Cerebellar cortex (tissue), 1 donor: ENCODE measurements at places on chromosomes 2 and 18.

DNA sequence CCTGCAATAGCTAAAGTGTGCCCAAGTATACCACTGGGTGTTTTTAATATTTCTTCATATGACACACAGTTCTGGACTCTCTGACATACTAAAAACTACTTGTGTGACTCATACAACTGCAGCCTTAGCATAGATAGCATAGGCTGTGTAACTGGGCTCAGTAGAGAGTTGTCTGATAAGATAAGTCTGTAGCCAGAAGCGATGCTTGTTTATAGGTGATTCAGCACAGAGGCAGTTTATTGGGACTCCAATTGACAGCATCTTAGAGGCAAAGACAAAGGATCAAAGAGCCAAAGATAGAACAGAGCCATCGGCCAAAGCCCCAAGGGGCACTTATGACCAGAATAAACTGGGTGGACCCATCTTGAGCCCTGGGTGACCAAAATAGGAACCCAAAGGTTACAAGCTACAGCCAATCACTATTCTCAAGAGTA is 42.3 kb downstream of the AAK1 start:
- DNase-seq, result no peak

DNA sequence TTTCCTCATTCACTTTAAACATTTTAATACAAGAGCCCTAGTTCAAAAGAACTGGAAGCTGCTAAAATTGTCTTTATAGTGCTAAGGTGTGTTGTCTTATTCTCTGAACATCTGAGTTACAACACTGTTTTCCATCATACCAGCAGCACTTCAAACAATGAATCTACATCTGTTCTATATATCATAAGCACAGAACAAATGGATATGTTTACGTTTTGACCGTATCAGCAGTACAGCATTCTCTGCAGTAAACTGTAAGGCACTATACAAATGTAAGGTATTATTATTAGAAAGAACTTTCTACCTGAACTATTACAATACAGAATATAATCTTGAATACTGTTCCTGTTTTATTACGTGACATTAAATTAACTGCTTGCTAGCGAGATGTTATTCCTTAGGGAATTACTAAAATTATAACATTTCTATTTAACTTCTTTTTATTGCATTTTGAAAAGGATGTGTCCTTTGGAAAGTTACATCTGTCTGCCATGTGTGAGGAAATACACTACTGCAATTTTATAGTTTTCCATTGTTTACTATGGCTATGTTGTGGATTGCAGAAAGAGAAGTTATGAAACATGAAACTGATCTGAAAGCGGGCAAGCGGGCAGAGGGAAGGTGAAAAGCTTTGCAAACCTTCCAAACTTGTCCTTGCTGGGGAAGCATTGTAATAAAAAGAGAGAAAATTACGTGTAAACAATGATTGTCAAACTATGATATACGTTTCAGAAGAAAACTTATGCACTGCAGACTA is 13.7 kb downstream of the NCKAP1 start:
- DNase-seq, result no peak

DNA sequence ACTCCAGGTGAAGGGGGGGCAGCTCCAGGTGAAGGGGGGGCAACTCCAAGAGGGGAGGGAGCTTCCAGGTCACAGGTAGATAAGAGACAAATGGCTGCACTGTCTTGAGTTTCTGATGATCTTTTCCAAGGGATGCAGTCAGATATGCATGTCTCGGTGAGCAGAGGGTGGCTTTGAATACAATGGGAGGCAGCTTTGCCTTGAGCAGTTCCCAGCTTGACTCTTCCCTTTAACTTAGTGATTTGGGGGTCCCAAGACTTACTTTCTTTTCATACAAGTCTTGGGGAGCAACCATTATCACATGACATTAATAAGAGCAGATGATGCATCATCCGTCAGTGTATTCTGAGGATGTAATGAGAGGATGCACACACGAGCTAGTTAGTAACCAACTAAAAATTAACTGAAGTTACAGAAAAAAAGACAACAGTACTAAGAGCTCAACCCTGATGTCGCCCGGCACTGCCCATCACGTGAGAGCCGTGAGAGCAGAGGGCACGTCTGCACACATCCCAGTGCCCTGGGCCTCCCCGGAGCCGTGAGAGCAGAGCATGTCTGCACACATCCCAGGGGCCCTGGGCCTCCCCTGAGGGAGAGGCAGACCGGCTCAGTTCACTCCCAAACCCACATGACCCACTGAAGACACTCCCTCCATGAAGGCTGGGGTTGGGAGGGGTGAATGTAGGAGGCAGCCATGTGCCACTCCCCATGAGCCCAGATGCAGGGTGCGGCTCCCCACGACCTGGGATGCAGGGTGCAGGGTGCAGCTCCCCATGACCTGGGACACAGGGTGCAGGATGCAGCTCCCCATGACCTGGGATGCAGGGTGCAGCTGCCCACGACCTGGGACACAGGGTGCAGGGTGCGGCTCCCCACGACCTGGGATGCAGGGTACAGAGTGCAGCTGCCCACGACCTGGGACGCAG is 39.4 kb downstream of the PXDN start:
- no peak for DNase-seq

DNA sequence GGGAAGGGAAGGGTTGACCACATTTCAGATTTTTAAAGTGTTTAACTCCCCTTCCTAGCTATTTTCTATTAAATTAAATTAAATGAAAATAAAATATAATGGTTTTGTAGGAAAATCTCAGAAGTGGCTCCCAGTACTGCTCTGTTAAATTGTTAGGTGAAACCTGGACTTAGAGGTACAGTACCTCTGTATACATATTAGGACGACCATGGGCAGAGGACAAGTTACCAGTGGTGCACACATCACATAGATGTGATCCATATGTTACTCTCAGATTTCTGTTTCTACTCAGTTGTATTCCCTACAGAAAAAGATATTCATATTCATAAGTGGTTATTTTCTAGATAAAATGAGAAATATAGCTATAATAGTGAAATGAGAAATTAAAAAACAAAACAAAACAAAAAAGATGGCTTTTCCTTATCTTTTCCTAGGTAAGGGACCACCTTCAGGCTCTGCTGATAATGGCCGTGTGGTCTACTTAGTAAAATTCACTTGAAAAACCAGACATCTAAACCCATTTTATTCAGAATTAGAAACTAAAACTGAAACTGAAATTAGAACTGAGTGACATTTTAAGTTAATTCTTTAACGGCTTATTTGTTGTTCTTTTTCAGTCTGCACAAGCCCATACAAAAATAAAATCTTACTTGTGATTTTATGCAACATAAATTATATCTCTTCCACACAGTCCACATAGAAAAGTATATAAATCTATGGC is 832.5 kb upstream of the CHAC2 start:
- DNase-seq, result no peak

DNA sequence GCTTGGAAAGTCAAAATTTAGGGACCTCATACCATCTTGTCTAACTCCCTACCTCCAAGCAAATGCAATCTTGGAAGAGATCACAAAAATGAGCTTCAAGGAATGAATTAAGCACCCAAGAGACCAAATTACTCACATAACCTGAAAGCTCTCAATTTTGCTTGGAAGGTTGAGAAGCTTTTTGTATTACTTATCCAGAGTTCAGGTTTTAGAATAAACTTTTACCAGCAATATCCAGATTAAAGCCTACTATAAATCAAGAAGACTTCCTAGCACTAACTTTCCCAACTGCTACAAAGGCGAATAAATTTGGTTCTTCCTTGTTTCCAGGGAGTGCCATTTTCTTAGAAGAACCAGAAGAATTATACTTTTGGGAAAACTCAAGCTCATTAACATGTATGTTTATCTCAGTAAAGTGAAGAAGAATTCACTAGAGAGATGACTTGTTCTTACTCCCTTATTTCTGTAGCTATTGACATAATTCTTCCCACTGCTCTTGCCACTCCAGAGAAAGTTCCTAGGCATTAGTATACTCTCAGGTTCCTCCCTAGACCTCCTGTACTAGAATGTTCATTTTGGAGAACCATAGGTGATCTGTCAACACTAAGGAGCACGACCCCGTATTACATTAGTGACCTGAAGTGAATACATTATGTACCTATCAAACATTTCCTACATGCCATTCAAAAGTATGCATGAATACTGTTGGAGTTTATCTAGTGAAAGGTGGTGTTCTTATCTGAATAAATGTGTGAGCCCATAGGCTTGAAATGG is 18.0 kb upstream of the STPG4 start:
- no peak for DNase-seq

- no peak for DNase-seq
Measured at GRCh38 chr2:66000901-66001300, 434.0 kb upstream of the MEIS1 start.

GRCh38 chr2:95401480-95401879 is 1.0 kb upstream of the FAHD2A start:
- no peak for DNase-seq

GRCh38 chr2:76323381-76323780 is 612.7 kb upstream of the GCFC2 start:
- DNase-seq, result no peak
